ENCODE measurements at places on chromosomes 2 and 18.

DNA sequence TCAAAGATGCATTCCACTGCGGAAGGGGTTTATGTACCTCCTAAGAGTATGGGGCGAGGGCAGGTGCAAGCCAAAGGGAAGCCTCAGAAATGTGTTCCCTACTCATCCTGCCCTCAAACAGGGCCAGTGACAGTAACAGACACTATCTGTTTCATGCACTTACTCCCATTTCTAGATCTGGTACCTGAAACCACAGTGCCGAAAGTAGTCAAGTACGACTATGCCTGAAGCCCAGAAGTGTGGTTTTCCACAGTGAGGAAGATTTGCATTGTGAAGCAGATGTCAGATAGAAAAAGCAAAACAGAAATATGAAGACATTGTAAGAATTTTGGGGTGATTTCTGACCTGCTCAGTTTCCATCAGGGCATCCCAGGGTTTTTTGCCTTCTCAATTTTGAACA, 748.7 kb downstream of the RNF144A start:
- no peak for DNase-seq

DNA sequence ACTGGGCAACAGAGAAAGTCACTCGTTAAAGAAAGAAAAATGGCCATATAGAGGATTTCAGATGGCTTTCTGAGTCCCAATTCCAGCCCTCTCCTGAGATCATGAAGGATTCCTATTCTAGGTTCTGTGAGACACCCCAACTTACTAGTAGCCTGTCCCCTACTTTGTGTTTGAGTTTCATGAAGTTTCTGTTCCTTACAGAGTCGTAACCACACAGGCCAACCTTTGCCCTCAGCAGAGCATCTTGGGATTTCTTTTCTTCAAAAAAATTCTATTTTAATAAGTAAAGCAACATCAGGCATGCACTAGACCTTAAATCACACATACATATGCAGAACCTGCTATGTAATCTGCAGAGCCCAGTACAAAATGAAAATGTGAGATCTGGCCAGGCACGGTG, 30.4 kb downstream of the TMEM247 start:
- no peak for DNase-seq

DNA sequence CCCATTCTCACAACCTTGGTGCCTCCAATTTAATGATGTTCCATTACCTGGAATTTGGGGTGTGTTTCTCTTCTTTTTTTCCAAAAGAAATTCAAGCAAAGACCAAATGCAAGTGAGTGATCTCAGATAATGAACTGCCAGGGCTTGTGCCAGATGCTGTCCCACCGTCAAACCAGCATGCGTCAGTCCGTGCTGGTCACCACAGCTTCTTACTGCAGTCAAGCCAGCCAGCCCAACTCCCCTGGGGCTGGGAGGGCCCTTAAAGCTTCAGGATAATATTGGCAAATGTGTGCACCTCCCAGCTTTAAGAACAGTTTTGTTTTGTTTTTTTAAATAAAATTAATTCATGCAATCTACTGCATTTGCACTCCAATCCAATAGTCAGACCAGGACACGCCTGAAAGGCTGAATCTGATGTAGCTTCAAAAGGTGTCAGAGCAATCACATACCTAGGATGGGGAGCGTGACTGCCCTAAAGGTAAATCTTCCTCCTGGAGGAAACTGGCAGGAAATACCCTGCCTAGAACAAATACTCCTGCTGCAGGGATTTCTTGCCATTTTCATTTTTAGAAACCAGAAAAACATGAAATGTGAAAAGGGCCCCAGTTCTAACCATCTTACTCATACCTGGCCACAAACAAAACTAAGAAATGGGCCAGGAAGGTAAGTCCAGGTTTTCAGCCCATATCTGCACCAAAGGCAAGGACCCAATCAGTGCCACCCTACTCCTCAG, 26.8 kb upstream of the SP3 start:
- DNase-seq, result no peak

GRCh38 chr2:75055142-75055819, 96.8 kb downstream of the POLE4 start:
- no peak for DNase-seq

DNA sequence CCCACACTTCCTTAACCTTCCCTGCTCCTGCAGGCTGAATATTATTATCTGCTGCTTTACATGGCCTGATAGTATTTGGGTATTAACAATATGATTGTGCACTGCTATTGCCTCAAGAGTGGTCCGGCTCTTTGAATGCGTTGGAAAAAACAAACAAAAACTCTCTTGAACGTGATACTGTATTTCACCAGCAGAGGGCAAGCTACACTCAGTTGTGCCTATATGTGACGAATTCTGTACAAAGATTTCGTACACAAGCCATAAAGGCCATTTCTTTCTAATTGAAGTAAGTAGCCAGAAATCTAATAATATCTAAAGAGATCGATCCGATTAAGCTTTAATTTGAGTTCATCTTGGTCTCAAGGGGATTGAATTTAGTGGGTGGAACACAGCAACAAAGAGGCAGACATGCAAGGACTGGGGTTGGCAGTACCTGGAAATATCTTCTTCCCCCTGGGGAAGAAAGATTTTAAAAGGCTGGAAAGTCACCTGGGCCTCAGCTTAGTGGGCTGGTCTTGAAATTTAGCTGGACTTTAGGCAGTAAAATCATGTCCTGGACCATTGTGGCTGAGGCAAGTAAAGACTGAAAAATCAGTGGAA, 49.3 kb upstream of the RAB6D start:
- peak; percentile 63 for DNase-seq

DNA sequence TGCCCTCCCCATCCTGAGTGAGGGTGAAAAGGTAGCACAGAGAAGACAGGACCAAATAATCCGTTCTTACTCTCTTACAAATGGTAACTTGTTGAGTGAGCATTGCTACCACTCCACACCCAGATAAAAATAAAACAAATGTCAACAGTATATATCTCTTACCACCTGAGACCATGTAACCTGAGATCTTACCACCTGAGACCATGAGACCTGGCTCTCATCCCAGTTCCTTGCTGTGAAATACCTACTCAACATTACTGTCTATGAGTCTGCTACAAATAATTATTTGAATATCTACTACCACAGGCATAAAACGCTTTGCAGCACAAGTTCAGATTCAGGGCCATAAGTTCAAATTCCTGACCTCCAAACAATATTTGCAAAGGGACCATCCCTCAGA, 234.7 kb downstream of the C1D start:
- DNase-seq, result no peak

DNA sequence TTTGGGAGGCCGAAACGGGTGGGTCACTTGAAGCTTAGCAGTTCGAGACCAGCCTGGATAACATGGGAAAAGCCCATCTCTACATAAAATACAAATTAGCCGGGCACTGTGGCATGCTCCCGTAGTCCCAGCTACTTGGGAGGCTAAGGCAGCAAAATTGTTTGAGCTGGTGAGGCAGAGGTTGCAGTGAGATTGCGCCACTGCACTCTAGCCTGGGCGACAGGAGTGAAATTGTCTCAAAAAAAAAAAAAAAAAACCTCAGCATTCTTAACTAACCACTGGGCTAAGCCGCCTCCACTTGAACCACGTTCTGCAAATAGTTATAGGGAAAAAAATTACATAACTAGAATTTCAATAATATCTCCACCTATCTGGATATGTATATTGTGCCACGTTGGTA, 2.3 kb downstream of the FOXI3 start:
- no peak for DNase-seq

DNA sequence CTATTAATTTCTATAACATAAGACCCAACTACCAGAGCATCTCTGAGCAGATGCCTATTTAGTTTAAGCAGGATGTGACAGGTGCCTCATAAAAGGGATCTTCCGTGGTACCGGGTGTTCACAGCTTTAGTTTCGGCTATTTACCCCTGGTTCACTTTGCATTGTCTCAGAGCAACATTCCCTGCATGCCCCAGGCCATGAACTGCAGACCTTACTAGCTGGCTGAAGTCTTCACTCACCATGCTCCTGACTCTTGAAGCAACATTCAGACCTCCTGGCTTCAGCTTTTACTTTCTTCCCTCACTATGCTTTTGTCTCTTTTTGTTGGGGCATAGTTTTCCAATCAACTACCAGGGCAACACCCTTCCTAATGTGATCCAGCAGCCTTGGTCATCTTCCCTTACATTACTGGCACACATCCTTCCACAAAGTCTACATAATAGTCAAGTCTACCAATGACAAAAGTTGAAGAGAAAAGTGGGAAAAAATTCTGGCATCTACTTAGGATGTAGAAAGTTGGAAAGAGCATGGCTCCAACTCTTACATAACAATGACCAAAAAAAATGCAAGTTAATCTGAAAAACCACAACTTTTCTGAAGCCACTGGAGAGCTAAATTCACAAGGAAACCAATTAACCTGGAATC, 99.2 kb downstream of the SESTD1 start:
- DNase-seq, result no peak

- DNase-seq, result peak; percentile 72
Measured at GRCh38 chr2:85785027-85785822, 31.4 kb downstream of the ATOH8 start.

DNA sequence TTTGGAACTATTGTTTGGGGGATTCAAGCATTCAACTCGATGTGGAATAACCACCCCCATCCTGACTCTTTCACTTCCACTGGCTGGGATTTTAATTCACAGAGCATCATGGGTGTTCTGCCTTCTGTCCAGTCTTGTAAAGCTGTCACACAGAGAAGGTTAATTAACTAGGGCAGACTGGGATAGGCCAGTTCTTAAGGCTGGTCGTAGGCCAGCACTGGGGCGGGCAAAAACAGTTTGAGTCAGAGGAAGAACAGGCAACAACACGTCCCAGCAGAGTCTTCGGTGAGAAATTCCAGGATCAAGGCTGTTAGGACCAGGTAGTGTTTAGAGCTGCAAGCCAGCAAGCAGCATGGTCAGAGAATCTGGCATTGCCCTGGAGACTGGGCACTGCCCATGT, 4.0 kb upstream of the RNF152 start:
- no peak for DNase-seq

DNA sequence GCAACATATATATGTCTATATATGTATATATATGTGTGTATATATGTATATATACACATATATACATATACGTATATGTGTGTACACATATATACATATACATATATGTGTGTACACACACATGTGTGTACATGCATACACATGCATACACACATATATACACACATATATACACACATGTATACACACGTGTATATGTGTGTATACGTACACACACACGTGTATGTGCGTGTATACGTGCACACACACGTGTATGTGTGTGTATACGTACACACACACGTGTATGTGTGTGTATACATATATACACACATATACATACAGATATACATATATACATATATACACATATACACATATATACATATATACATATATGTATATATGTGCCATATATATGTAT, 89.4 kb downstream of the SPHKAP start:
- no peak for DNase-seq

GRCh38 chr2:15818318-15818753, 122.0 kb upstream of the MYCN start:
- DNase-seq, result no peak

- no peak for DNase-seq
Measured at GRCh38 chr2:218999881-219000568, 6.8 kb upstream of the CRYBA2 start.

- peak; percentile 54 for DNase-seq
Measured at GRCh38 chr2:120343433-120344105, 2.4 kb upstream of the INHBB start.

DNA sequence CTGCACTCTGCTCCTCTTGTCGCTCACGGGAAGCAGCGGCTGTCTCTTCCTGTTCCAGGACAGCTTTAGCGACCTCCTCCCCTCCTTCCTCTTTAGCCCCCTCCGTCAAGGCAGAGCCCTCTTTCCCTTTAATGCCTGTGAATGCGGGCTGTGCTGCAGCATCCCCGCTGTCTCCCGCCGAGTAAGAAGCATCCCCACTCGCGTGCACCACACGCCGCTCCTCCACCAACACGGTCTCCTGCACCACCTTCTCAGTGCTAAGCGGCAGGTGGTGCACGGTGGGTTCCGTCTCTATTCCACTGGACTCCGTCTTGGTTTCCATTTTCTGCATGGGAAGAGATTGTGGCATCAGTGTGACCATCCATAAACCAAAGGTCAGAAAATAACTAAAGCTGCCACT, 101.6 kb upstream of the ZBTB14 start:
- DNase-seq, result no peak

GRCh38 chr2:144702051-144702450, 182.1 kb upstream of the ZEB2 start:
- DNase-seq, result no peak

GRCh38 chr2:173119069-173119807, 43.6 kb downstream of the MAP3K20 start:
- DNase-seq, result no peak

- no peak for DNase-seq
Measured at GRCh38 chr2:104851291-104852089, 2.4 kb upstream of the POU3F3 start.

DNA sequence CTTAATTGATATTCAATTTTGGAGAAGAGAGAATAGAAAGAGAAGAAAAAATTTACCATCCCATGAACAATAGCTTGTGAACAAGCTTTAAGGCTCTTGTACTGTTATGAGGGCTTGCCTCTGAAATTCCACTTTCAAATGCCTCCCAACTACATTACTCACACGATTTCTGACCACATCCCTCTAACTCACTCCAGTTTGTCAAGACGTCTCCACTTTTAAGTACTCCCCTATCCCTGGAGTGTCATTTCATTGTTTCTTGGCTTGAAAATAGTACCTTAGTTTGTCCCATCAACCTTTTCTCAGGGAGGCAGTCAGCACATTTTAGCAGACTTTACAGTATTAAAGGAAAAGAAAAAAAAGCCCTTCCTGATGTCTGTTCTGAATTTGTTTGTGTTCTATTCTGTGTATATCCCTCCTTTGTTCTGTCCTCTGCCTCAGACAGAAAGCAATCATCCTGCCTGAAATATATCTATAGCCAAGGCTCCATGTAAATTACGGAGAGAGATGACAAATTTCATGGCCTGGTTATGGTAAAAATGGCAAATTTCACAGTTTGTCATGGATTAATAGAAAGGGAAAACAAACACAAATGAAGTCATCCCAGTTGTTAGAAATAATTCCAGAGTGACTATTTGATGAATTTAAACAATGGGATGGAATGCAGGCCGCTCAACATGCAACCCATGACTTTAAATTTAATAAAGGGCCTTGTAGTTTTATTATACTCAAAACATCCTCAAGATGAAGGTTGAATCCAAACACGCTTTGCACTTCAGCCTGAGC, 228.8 kb downstream of the ETAA1 start:
- peak; percentile 59 for DNase-seq

DNA sequence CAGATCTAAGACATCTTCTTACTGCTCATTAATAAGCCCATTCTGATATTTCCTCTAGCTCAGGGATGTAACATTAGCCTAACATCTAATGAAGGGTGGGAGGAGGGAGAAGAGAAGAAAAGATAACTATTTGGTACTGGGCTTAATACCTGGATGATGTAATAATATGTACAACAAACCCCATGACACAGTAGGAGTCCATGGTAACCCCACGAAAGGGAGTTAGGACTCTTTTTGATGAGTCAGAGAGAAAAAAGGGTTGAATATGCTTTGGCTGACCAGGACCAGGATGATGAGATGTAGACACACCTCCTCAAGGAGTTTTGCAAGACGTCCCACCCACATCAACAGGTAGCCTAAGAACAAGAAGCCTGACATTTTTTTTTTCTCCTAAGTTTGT, 34.4 kb upstream of the DLX2 start:
- DNase-seq, result no peak

- no peak for DNase-seq
Measured at GRCh38 chr18:12347895-12348294, 29.1 kb downstream of the AFG3L2 start.
